ENCODE measurements at places on chromosomes 5 and 9.

DNA sequence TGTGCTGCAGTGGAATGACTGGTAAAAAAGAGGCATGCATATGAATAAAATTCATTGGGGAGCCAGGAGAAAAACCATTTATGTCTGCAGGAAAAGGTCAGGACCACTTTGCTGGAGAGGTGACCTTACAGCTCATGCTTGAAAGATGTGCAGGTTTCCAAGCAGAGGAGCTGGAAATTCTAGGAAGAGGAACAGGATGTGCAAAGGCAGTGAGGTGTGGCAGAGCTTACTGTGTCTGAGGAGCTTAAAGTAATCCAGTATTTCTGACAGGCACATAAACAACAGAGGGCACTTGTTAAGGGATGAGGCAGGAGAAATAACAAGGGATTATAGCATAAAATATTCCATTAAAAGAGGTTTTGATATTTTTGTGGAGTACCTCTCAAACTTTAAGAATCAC, 203.2 kb downstream of the CD180 start:
- H3K4me3 ChIP-seq = no peak overlapping the region
- H3K27me3 ChIP-seq = no peaks in the 10 kb centered on the region
- H3K36me3 ChIP-seq = no peaks in the 10 kb centered on the region

- peaks cover 5% of the 10 kb centered on the region for H3K4me1 ChIP-seq
- H3K4me3 ChIP-seq = no peak overlapping the region
- DNase-seq = no peak
- H3K27ac ChIP-seq = no peak overlapping the region
- H3K27me3 ChIP-seq = no peaks in the 10 kb centered on the region
Measured at GRCh38 chr9:111668026-111668573, 6.7 kb downstream of the GNG10 start.

DNA sequence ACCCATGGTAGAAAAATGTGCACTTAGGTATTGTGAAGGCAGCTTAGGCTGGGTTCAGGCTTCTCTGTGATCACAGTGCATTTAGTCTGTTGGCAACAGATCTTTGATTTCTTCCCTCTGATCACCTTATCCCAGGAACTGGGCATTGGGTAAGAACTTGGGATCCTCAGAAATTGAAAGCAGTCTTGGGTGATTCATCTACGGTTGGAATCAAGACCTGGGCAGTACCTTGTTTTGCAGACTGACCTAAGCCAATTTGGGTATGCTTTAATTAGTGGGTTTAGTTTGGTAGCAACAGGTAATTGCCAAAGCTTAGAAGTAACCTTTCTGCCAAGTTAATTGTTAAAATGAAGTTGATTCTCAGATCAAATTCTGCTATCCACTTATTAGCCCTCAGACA, 17.8 kb downstream of the ENTREP1 start:
- H3K27ac ChIP-seq = no peak overlapping the region
- no peak for DNase-seq
- H3K36me3 ChIP-seq = no peaks in the 10 kb centered on the region
- H3K27me3 ChIP-seq = no peaks in the 10 kb centered on the region
- no peak overlapping the region for H3K4me3 ChIP-seq

GRCh38 chr9:79477955-79478771, 93.6 kb upstream of the TLE4 start:
- no peak overlapping the region for H3K4me3 ChIP-seq
- H3K27ac ChIP-seq = no peak overlapping the region
- H3K36me3 ChIP-seq = no peaks in the 10 kb centered on the region
- H3K4me1 ChIP-seq = no peaks in the 10 kb centered on the region

GRCh38 chr5:78821536-78822021, 163.5 kb downstream of the ARSB start:
- H3K4me3 ChIP-seq = no peak overlapping the region
- no peaks in the 10 kb centered on the region for H3K4me1 ChIP-seq
- H3K27me3 ChIP-seq = no peaks in the 10 kb centered on the region
- H3K27ac ChIP-seq = no peak overlapping the region

DNA sequence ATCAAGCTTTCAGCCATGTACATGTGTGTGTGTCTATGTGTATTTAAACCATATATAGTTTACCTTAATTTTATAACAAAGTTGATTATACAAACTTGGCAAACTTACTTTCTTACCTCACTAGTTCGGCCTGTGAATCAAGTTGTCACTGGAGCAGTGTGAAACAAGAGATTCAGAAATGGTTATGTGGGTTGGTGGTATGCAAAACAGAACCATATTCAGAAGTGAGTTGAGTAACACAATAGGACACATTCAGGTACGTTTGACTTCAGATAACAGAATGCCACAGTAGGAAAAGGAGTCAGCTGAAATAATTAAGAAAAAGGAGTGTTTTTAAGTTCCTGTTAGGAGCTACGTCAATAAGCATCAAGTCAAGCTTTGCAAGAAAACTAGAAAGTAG, 21.5 kb downstream of the XPA start:
- no peak overlapping the region for H3K4me3 ChIP-seq
- H3K27me3 ChIP-seq = no peaks in the 10 kb centered on the region
- H3K27ac ChIP-seq = no peak overlapping the region
- H3K36me3 ChIP-seq = peaks cover 92% of the 10 kb centered on the region

DNA sequence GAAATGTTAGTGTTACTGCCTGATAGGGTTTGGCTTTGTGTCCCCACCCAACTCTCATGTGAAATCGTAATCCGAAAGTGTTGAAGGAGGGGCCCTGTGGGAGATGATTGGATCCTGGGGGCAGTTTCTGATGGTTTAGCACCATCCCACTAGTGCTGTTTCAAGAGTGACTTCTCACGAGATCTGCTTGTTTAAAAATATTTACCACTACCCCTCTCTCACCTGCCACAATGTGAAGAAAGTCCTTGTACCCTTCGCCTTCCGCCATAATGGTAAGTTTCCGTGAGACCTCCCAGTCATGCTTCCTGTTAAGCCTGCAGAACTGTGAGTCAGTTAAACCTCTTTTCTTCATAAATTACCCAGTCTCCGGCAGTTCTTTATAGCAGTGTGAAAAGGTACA, 2.6 kb upstream of the RFX3 start:
- no peaks in the 10 kb centered on the region for H3K27me3 ChIP-seq
- H3K4me1 ChIP-seq = peaks cover 49% of the 10 kb centered on the region
- peaks cover 6% of the 10 kb centered on the region for H3K36me3 ChIP-seq
- no peak for DNase-seq

- H3K36me3 ChIP-seq = no peaks in the 10 kb centered on the region
- H3K27ac ChIP-seq = no peak overlapping the region
- DNase-seq = no peak
- no peak overlapping the region for H3K4me3 ChIP-seq
- H3K4me1 ChIP-seq = no peaks in the 10 kb centered on the region
Measured at GRCh38 chr5:77398896-77399295, 93.2 kb downstream of the WDR41 start.

GRCh38 chr5:105158526-105158925, 1595.9 kb upstream of the NUDT12 start:
- no peak for DNase-seq
- no peak overlapping the region for H3K27ac ChIP-seq
- H3K4me1 ChIP-seq = no peaks in the 10 kb centered on the region
- no peaks in the 10 kb centered on the region for H3K27me3 ChIP-seq

DNA sequence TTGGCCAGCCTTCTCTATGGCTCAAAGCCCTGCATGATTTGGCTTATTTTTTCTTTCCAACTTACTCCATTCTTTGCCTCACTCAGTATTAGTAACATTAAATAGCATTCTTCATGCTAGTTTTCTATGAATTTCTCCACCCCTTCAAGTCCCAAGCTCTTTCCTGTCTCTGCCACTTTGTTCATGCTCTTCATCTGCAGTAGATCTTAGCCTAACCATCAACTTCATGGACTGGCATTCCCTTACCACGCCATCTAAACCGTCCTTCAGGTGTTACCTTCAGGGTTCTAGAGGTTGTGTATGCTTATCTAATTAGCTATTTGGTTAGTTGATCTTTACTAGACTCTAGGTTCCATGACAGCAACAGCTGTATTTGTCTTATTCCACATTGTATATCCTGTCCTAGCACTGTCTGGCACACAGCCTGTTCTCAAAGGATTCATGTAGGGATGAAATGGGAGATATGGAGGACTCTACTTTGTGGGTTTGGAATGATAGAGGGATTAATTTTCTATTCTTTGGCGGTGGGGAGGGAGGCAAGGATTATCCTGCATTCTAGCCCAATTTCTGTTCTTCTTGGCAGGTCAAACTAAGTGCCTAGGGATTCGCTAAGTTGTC, 26.4 kb downstream of the TMEM167A start:
- H3K36me3 ChIP-seq = no peaks in the 10 kb centered on the region
- H3K4me3 ChIP-seq = no peak overlapping the region
- no peak for DNase-seq
- no peaks in the 10 kb centered on the region for H3K27me3 ChIP-seq
- peaks cover 6% of the 10 kb centered on the region for H3K4me1 ChIP-seq
- H3K27ac ChIP-seq = no peak overlapping the region

DNA sequence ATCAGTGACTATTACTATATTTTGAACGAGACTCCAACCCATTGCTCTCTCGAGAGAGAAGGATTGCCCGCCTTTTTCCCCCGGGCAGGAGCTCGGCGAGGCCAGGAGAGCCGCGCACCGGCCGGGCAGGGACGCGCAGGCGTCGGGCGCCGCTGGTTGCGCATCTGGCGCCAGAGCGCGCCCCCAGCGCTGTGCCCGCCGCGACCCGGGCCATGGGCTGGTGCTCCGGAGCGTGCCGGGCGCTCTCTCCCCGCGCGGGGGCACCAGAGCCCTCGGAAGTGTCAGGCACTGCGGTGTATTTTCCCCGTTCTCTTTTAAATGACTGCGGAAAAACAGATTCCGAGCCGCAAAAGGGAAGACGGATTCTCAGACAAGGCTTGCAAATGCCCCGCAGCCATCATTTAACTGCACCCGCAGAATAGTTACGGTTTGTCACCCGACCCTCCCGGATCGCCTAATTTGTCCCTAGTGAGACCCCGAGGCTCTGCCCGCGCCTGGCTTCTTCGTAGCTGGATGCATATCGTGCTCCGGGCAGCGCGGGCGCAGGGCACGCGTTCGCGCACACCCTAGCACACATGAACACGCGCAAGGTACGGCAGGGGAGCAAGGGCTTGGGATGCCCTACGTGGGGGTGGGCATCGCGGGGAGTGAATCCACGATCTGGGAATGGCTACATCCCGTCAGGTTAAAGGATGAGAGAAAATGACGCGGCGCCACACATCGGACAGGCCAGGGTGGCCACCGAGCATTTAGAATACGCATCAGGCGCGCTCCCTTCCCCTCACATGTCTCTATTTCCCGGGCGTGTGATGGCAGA, 1.1 kb upstream of the NTRK2 start:
- no peaks in the 10 kb centered on the region for H3K36me3 ChIP-seq
- H3K4me3 ChIP-seq = peak overlapping the region; percentile 69
- DNase-seq = peak; percentile 65
- peaks cover 34% of the 10 kb centered on the region for H3K4me1 ChIP-seq

DNA sequence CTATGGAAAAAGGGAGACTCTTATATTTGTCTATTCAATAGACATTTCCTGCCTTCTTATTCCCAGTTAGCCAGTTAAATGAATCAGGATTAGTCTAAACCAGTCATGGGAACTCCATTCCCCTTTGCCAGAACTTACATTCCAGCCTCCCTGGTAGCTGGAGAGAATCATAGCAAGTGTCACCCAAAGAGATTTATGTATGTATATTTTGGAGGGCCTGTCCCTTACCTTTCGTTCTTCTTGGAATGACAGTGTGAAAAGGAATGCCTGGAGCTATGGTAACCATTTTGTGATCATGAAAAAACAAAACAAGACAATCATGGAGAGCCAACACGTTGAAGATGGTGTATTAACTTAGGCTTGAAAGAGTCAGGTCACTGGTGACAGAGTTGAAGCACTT, 627.7 kb downstream of the CCDC171 start:
- DNase-seq = no peak
- no peak overlapping the region for H3K4me3 ChIP-seq
- peaks cover 16% of the 10 kb centered on the region for H3K4me1 ChIP-seq
- no peaks in the 10 kb centered on the region for H3K36me3 ChIP-seq

- no peak overlapping the region for H3K27ac ChIP-seq
- no peaks in the 10 kb centered on the region for H3K4me1 ChIP-seq
- no peak overlapping the region for H3K4me3 ChIP-seq
- DNase-seq = no peak
- no peaks in the 10 kb centered on the region for H3K27me3 ChIP-seq
- H3K36me3 ChIP-seq = no peaks in the 10 kb centered on the region
Measured at GRCh38 chr9:20319641-20320337, 302.5 kb downstream of the MLLT3 start.

DNA sequence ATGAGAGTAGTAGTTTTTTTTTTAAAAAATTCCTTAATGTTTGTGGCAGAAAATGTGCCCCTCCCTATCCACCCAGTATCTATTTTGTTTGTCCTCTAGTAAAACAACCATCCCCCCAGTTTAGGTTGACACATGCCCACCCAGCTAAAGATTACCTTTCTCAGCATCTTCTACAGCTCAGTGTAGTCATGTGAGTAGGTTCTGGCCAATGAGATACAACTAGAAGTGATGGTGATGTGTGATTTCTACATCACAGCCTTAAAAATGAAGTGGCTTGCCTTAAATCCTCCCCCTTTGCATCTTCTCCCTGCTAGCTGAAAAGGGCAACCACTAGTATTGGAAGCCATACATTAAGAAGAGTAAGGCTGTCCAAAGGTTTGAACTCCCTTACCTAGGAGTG, 14.9 kb downstream of the CHD1 start:
- H3K4me3 ChIP-seq = no peak overlapping the region
- H3K36me3 ChIP-seq = no peaks in the 10 kb centered on the region
- no peak for DNase-seq
- H3K4me1 ChIP-seq = peaks cover 62% of the 10 kb centered on the region
- no peaks in the 10 kb centered on the region for H3K27me3 ChIP-seq

DNA sequence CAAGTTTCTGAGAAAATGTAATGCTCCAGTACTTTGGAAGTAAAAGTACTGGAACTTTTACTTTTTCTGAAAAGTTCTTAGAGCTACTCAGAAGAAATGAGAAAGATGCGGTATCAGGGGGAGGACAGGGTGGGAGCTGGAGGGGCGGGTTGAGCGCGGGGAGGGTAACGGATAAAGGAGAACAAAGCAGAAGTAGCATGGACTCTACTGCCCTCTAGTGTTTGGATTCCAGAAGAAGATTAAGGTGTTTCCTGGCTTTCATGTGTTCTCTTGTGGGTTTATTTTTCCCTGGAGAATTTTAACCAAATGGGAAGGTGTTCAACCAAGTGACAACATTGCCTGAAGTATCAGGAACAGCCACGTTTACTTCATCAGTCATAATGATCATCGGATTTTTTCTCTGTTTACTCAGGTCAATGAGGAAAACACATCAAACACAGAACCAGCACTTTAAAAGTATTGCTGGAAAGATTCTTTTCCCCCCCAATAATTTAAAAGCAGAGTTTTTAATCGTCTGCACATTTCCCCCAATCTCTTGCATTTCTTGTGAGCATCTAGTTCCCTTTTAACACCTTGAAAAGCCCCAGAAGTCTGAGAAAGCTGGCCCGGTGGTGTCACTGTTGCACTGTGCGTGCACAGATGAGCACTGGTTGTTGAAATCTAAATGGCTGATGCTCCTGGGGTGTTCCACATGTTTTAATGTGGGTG, 190.6 kb downstream of the MPDZ start:
- H3K27ac ChIP-seq = no peak overlapping the region
- no peaks in the 10 kb centered on the region for H3K27me3 ChIP-seq
- no peak for DNase-seq
- no peak overlapping the region for H3K4me3 ChIP-seq
- H3K36me3 ChIP-seq = no peaks in the 10 kb centered on the region
